Suppressor macrophage treated with lipopolysaccharide for 4 hours (primary cell): ENCODE measurements at places on chromosomes 5 and 9.

GRCh38 chr5:27938989-27939388, 900.6 kb upstream of the CDH9 start:
- DNase-seq: no peak

DNA sequence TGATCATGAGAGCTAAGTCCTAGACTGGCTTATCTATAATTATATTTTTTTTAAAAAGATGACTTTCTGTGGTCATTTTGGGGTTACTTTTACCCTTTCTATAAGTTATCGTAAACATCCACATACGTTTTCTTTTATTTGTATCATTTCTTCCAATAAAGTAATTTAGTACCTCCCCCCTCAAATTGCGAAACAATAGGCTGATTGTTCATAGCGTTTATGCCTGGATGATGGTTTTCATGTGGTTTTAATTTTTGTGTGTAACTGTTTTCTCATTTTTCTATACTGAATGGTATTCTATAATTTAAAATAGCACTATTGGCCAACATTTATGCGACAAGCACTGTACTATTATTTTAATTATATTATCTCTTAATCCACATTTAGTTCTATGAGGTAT, 44.5 kb downstream of the SMC5 start:
- DNase-seq: no peak

DNA sequence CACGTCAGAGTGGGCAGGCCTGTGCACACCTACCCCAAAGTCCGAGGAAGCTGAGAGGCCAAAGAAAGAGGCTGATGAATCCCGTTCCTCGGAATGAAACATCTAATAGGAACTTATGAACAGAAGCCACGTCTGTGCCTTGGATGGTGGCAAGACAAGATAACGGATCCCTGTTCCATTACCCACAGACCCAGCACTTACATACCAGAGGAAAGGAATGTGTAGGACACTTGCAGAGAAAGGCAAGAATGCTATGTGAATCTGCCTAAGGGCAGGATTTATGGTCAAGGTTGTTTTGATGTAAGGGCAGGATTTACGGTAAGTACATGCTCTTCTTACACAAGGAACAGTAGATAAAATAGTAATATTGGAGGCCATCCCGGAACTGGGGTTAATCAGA, 93.2 kb downstream of the WDR41 start:
- DNase-seq: no peak

GRCh38 chr5:169909945-169910344, 70.3 kb downstream of the INSYN2B start:
- DNase-seq: no peak

- DNase-seq: no peak
These were observed 204.5 kb downstream of the SEMA6A start for GRCh38 chr5:116370149-116370548.

DNA sequence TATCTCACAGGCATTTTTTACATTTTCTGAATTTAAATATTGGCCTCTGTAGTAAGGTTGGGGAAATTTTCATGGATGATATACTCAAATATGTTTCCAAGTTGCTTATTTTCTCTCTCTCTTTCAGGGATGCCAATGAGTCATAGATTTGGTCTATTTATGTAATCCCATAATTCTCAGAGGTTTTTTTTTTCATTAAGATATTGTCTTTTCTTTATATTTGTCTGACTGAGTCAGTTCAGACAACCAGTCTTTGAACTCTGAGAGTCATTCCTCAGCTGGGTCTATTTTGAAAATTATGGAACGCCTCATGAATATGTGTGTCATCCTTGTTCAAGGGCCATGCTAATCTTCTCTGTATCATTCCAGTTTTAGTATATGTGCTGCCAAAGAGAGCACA, 223.2 kb downstream of the PCSK1 start:
- DNase-seq: no peak

GRCh38 chr5:125487231-125487630, 740.8 kb upstream of the ZNF608 start:
- no peak for DNase-seq

GRCh38 chr5:155046591-155046990, 33.0 kb downstream of the KIF4B start:
- DNase-seq: no peak

DNA sequence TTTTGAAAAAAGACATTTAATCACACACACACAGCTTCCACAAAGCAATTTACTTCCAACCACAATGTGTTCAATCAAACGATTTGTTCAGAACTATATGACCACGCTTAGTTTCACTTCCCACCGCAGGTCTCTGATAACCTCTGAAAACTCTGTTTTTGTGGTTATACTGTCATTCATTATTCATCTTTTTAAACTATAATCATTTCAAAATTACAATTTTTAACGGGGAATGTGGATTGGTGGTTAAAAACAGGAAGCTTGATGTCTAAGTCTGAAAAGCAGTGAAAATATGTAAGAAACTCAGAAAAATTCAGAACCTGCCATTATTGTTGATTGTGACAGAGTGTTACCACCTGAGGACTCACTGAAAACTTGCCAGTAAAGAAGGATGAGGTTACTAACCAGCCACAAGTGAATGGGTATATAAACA, 12.7 kb upstream of the TMEM174 start:
- peak; percentile 38 for DNase-seq

DNA sequence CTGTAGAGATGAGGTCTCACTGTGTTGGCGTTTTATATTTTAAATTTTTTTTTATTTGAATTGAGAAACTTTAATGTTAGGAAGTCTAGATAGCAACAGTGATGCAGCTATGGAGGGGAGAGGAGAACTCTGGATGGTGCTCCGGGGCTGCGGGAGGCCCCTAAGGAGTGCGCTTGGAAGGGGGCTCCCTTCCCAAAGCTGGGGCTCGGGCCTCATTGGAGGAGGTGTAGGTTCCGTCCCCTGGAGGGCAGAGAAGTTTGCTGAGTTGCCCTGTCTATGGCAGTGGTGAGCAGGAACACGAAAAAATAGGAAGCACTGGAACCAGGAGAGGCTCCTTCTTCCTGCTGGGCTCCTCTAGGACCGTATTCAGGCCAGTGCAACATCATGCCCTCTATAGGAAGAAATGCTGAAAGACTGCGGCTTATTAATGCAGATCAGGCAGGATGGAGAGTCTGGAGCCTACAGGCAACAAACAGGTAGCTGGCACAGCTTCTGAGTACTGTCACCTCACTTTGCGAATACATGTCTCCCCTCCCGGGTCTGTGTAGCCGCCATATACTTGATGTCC, 16.1 kb downstream of the AHRR start:
- no peak for DNase-seq

DNA sequence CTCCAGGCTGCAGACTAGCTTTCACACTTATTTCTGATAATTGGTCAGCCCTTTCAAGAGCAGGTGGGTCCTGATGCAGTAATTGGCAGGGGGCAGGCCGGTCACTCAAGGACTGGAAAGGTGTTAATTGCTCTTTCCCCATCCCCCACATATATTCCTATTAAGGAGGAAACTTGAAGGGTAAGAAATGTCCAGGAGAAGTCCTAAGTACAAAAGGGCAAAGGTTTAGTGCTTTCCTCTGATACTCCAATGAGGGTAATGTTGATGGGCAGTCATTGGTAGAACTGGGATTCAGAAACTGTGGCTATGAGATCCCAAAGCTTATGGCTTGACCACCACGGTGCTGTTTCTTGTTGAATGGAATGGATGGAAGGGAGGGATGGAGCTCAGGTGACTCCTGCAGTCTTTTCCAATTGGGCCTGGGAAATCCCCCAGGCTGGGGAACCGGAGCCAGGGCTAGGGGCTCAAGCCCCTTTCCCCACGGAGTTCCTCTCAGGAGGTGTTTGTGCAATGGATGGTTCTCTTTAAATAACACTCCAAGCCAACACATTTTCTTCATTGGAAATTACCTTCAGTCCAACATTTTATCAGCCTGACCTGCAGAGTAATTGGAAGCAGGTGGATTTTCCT, 103.2 kb upstream of the ALDH1B1 start:
- DNase-seq: no peak

- peak; percentile 29 for DNase-seq
These were observed 589.1 kb downstream of the ZNF608 start for GRCh38 chr5:124157320-124157719.
